Foreskin fibroblast (primary cell): ENCODE measurements at places on chromosomes 7 and 10.

GRCh38 chr10:91033324-91033950 lies 112.5 kb upstream of the ANKRD1 start:
- no peak for DNase-seq

GRCh38 chr10:21084700-21085099 lies 187.6 kb upstream of the NEBL start:
- DNase-seq = no peak

DNA sequence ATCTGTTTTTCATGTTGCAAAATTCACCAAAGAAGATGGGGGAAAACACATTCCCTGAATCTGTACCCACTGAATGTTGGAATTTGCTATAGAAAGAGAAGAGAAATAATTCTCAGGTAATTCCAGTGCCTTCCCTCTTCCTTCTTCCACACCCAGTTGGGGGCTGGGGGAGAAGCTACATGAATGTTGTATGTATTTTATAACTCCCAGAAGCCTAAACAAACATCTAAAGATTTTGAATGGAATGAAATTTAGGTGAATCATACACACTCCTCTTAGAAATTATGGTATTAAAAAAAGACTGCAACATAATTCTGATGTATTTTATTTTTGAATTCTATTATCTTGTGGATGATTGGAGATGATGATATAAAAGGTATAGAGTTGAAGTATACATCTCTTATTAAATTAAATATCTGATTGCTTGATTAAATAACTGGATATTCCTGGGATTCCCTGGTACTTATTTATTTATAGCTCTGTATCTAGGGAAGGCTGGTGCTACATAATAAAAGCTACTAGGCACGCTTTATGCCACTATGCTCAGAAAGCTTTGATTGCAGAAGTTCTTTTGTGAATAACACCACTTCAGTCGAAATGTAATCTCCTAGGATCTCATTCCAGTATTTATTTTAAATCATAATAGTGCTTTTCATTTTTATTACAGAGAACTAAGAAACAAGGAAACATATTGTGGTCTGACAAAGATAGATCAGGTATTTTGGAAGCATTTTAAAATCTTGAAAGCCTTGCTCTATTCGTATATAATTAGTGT lies 98.5 kb downstream of the MCU start:
- no peak for DNase-seq

DNA sequence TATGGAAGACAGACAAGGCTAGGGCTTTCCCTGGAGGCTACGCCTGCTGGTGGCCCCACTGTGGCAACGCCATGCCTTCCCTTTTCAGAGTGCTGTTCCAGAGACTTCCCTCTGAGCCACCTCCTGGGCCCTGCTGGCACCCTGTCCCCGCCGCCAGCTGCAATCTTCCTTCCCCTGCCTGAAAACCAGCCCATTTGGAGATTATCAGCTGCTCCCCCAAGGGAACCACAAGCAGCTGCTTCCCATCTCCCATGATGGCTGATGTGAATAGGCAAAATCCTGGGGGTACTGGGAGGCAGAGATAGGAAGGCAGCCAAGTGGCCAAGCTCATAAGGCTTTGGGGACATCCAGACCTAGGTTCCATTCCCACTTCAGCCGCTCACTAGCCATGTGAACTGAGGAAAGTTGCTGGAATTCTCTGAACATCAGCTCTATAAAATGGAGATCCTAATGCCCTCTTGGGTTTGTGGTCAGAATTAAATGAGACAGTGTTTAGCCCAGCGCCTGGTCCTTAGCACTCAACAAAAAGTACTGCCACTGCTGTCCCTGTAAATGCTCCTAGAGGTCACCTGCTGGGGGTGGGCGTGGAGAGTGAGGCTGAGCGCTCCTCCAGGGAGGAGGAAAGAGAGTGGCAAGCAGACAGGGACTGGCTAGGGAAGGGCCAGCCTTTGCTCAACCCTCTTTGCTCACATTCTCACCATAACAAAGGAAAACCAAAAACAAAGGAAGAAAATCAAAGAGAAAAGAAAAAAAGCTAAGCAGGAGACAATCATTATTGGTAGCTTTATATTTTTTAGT lies 5.9 kb downstream of the TSPAN33 start:
- no peak for DNase-seq

DNA sequence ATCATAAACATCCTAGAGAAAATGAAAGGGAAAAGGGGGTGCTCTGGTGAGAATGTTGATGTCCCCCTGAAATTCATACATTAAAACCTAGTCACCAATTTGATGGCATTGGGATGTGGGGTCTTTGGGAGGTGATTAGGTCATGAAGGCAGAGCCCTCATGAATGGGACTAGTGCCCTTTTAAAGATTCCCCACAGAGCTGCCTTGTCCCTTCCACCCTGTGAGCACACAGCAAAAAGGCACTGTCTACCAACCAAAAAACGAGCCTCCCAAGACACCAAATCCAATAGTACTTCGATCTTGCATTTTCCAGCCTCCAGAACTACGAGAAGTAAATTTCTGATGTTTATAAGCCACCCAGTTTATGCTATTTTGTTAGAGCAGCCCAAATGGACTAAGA lies 47.6 kb downstream of the OSBPL3 start:
- no peak for DNase-seq

DNA sequence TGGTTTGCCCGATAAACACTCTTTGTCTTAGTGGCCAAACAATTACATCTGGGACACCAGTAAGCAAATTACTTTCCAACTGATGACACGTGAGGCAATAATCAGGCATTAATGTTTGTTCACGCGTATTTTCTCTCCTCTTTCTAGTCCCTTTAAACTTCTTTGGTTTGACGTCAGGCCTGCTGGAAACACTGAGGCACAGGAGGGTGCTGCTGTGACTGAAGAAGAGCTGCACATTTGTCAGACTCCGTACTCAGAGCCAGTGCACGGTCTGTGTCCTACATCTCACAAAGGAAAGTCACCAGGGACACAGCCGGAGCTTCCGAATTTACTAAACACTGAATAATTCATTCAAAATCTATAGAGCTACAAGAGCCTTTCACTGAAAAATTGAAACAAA lies 57.6 kb upstream of the ANAPC16 start:
- no peak for DNase-seq

- DNase-seq = no peak
Observed at GRCh38 chr7:112184455-112184854, 21.7 kb downstream of the DOCK4 start.

GRCh38 chr10:75438275-75438674 lies 6.9 kb downstream of the LRMDA start:
- DNase-seq = no peak

GRCh38 chr7:97200018-97200417 lies 82.5 kb downstream of the SDHAF3 start:
- DNase-seq = no peak

- DNase-seq = no peak
Observed at GRCh38 chr10:71996592-71997371, 32.6 kb downstream of the CHST3 start.

GRCh38 chr10:22022257-22023032 lies 18.9 kb upstream of the DNAJC1 start:
- no peak for DNase-seq

- peak; percentile 59 for DNase-seq
Observed at GRCh38 chr10:101602761-101603398, 14.8 kb downstream of the DPCD start.

- DNase-seq = peak; percentile 87
Observed at GRCh38 chr7:105439174-105439893, 50.6 kb upstream of the SRPK2 start.

DNA sequence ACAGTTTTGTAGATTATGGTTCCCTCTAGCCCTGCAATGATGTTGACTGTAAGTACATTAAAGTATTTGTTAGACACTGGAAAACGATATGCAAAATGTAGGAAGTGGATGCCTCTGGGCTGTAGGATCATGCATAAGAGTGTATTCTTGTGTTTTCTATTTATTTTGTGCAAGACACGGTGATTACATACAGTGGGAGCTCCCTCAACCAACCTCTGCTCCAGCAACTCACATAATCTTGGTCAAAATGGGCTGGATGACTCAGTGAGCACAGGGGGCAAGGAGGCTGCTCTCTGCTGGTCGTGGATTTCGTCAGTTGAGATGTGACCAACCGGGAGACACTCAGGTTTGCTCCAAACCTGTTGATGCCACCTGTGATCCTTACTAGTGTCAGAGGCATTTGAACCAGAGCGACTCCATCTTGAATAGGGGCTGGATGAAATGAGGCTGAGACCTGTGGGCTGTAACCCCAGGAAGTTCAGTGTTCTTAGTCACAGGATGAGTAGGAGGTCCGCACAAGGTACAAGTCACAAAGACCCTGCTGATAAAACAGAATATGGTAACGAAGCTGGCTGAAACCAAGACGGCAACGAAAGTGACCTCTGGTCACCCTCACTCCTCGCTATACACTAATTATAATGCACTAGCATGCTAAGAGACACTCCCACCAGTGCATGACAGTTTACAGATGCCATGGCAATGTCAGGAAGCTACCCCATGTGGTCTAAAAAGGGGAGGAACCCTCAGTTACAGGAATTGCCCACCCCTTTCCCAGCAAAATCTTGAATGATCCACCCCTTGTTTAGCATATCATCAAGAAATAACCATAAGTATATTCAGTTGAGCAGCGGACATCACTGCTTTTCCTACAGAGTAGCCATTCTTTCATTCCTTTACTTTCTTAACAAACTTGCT lies 56.4 kb upstream of the FAM20C start:
- DNase-seq = no peak

GRCh38 chr7:101957744-101958525 lies 140.5 kb downstream of the CUX1 start:
- no peak for DNase-seq

GRCh38 chr7:102096706-102097427 lies 189.8 kb upstream of the SH2B2 start:
- DNase-seq = no peak

GRCh38 chr7:138349841-138350700 lies 110.0 kb upstream of the TRIM24 start:
- no peak for DNase-seq
